Chondrocyte (in vitro differentiated cells): ENCODE measurements at places on chromosomes 1 and 21. TPM values are rescaled to one million over a fixed set of nuclear protein-coding genes. Genes with fewer than 3 reads are reported as not detected.

XPR1 gene
- 24.2 to 32.4 TPM (median 24.9 TPM) in 3 replicates for total RNA-seq

MYOM3 gene
- 0.70 to 2.9 TPM (median 0.72 TPM) in 3 replicates for total RNA-seq

AMY1A gene
- not detected in 3 replicates for total RNA-seq

CHODL gene
- total RNA-seq = 0.18 to 0.22 TPM in 2 of 3 replicates, not detected in the other

GRCh38 chr1:160781914-160782689 lies 13.9 kb upstream of the LY9 start:
- no peak for DNase-seq

GRCh38 chr1:198878566-198878965 lies 239.7 kb downstream of the PTPRC start:
- DNase-seq = no peak

GRCh38 chr1:57254022-57254421 lies 169.8 kb downstream of the DAB1 start:
- DNase-seq = no peak
